Naive thymus-derived CD8-positive, alpha-beta T cell (primary cell): ENCODE measurements at places on chromosomes 2 and 18.

DNA sequence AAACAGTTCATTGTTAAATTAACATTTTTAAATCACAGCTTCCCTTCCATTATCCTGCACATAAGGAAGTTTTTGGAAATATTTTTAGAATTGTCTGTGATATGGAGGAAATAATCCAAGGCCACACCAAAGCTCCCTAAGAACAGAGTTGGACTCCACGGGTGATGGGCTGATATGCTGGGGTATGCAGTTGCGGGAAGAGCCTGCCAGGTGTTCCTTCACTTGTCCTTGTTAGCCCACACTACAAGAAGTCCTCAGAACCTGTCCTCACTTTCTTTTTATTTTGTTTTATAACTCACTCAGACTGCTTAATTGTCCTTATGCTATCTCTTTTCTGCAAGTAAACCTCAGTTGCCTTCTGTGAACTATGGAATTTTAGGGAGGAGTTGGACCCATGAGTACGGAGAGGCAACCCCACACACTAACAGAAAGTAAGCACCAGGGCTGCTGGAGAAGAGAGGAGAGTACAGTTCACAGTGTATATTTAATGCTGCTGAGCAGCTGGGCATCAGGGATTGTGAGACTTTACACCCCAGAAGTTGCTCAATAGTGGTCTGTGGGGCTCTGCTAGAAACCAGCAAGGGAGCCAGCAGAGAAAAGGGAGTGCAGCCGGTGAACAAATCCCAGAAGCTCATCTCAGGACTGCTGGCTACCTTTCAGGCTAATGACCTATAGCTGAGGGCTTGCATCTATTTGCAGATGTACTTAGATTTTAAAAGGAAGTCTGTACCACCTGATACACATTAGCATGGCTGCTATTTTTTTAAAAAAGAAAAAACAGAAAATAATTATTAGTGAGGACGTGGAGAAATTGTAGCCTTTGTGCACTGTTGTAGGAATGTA is 280.1 kb upstream of the STON1 start:
- DNase-seq, result no peak

DNA sequence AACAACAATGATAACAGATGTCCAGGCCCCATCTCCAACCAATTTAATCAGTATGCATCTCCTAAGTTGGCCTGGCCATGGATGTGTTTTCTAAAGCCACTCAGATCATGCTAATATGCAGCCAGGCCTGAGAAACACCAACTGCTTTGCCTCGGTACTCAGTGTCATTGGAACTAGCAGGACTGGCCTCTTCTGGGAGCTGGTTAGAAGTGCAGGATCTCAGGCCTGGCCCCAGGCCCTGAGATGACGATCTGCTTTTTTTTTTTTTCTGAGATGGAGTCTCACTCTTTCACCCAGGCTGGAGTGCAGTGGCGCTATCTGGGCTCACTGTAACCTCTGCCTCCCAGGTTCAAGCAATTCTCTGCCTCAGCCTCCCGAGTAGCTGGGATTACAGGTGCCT is 69.1 kb downstream of the IRS1 start:
- DNase-seq, result no peak

DNA sequence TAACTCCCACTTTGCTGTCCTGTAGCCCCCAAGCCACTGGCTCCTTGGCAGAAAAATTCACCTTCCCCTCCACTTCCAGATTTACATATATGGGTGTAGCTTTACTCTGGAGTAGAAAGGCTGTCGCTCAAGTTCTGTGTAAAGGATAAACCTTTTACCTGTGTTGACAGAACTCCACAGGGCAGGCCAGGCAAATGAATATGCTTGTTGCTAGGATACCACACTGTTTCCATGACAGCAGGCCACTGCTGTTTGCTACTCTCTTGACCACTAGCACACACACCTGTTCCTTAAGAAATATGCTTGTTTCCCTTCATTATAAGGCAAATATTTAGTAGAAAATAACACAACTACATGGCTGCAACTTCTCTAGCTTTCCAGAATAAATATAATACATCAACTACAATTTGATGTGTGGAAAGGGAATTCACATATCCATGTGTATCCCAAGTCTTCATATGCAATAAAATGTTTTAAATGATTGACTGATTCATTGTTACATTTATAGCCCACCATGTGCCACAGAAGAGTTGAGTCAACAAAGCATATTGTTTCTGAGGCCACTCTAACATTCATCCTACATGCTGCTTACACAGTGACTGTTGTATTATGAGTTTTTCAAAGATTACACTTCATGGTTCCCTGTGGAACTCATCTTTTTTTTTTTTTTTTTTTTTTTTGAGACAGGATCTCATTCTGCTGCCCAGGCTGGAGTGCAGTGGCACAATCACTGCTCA is 56.2 kb upstream of the ROCK1 start:
- DNase-seq, result no peak

- DNase-seq, result no peak
Observed at GRCh38 chr2:44672431-44672830, 269.1 kb upstream of the SIX3 start.

DNA sequence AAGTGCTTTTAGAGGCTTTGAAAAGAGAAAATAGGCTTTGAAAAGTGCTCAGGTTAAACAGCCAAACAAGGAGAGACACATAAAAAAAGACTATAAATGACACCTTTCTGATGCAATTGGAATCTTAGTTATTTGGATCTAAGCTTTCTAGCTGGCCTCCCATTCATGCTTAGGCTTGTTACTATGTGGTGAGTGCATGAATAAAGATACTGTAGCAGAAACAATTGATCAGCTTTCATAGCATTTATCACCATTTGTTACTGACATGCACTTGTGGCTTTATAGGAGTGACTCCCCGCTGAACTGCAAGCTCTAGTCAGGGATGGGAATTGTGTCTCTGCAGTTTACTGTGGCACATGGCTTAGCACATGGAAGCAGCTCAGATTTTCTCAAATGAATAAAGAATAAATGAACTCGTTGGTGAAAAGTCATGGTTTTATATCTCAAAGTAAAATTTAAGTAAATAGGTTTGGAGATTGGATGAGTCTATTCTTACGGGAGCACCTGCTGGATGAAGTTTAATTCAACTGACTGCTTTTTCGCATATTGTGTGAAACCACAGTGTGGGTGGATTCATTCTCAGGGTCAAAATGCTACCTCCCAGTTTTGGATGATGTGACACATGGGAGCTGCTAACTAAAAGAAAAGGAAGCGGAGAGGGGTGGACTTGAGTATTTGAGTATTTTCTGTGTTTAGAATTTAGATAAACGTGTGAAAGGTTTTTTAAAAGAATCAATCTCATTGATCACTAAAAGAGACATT is 91.1 kb upstream of the NOL4 start:
- DNase-seq, result no peak

GRCh38 chr18:9520666-9521065 is 45.4 kb downstream of the RALBP1 start:
- no peak for DNase-seq

DNA sequence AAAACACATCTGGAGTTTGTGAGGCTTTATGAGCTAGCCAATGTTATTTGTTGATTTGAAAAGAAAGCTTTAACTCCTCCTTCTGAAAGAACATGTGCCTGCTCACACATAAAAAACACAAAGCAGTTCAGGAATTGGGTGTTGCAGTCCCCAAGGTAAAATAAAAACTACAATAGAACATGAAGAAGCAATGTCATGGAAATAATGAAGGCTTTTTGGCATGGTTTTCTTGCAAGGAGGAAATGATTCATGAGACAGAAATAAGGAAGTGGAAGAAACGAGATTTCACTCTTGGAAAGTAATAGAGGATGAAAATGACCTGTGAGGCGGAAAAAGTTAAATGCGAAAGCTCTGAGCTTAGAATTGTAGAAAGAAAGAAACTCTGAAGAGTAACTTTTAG is 81.1 kb downstream of the TRIB2 start:
- no peak for DNase-seq

- DNase-seq, result no peak
Observed at GRCh38 chr2:160913323-160913722, 246.9 kb upstream of the TANK start.

DNA sequence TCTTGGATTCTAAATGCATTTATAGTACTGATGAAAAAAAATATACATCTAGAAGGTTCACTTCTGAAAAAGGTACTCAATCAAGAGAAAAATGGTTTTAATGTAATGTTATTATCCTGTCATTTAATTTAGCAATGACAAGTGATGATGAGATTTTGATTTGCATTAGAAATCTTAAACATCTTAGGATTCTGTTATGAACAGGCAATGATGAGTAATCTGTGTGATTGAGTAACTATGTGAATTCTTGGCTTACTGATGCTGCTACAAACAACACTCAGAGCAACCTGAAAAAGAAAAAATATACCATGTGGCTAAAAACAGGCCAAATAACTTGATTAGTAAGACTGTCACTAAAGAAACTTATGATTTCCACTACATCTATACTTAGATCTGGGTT is 30.1 kb downstream of the RBKS start:
- DNase-seq, result no peak
